ENCODE measurements at places on chromosomes 4 and X.

GRCh38 chr4:8192748-8193738, 6.0 kb upstream of the SH3TC1 start:
- H3K27ac ChIP-seq, result no peak overlapping the region
- H3K27me3 ChIP-seq, result no peaks in the 10 kb centered on the region
- H3K4me3 ChIP-seq, result no peak overlapping the region

- no peaks in the 10 kb centered on the region for H3K27me3 ChIP-seq
- H3K4me1 ChIP-seq, result peaks cover 12% of the 10 kb centered on the region
Observed at GRCh38 chr4:1251773-1252066, 2.8 kb upstream of the CTBP1 start.

DNA sequence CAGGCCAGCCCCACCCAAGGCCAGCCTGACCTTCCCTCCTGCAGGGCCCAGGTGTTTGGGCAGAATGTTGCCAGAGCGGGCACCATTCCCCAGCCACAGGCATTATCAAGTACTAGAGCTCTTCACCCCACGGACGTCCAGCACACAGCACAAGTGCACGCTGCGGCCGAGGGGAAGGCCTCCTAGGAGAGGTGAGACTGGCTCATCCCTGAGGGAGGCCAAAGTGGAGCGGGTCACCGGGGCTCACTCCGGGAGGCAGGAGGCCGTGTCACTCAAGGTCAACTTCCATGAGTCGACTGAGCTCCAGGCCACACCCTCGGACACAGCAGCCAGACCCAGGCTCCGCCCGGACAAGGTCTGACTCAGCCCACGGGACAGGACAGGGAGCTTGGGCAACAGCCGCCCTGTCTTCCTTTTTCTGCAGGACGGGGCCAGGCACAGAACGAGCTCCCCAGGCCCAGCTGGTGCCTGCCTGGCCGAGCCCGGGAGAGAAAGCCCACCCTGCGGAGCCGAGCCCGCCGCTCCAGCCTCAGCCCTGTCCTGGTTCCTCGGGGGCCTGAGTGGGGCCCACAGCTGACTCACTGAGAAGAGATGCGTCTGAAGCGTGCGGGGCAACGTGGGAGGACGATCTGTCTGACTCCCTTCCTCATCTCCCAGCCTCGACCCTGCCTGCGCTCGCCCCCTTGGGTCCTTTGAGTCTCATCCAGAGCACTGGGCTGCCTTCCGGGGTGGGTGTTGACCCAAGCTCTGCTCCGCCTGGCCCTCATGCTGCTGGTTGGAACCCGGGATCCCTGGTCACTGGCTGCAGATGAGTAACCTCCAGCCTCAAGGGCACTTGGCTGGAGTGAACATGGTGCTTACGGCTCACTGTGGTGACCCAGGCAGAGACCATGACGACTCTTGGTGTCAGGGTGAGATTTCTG, 1.6 kb downstream of the SLC49A3 start:
- no peak for DNase-seq
- no peak overlapping the region for H3K4me3 ChIP-seq
- H3K36me3 ChIP-seq, result no peaks in the 10 kb centered on the region
- peaks cover 12% of the 10 kb centered on the region for H3K4me1 ChIP-seq
- no peaks in the 10 kb centered on the region for H3K27me3 ChIP-seq
- no peak overlapping the region for H3K27ac ChIP-seq

GRCh38 chrX:830532-830931, 199.9 kb downstream of the SHOX start:
- no peaks in the 10 kb centered on the region for H3K27me3 ChIP-seq
- no peak overlapping the region for H3K27ac ChIP-seq
- H3K4me1 ChIP-seq, result no peaks in the 10 kb centered on the region
- DNase-seq, result no peak
- no peaks in the 10 kb centered on the region for H3K36me3 ChIP-seq

- H3K36me3 ChIP-seq, result no peaks in the 10 kb centered on the region
- no peaks in the 10 kb centered on the region for H3K4me1 ChIP-seq
Observed at GRCh38 chrX:94830717-94831116, 1156.7 kb downstream of the FAM133A start.

DNA sequence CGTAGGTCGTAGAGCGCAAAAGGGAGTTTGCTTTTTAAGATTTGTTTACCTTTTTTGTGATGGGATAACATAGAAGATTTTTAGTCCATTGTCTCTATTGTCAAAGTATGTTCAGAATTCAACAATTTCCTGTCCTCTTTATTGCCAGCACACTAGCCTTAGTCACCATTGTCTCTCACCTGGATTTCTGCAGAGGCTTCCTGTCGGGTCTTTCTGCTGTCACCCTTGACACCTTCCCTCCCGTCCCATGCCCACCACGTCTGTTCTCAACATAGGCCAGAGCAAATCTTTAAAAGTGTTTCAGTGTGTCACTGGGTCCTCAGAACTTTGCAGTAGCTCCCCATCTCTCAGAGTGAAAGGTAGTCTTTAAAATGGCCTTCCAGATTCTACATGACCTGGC, 323.9 kb downstream of the TENM3 start:
- no peak overlapping the region for H3K27ac ChIP-seq
- H3K4me1 ChIP-seq, result no peaks in the 10 kb centered on the region
- H3K36me3 ChIP-seq, result no peaks in the 10 kb centered on the region
- no peaks in the 10 kb centered on the region for H3K27me3 ChIP-seq
- no peak overlapping the region for H3K4me3 ChIP-seq
- no peak for DNase-seq

GRCh38 chr4:151035911-151036310, 20.8 kb upstream of the LRBA start:
- DNase-seq, result no peak
- H3K36me3 ChIP-seq, result no peaks in the 10 kb centered on the region
- no peak overlapping the region for H3K27ac ChIP-seq
- peaks cover 12% of the 10 kb centered on the region for H3K4me1 ChIP-seq

DNA sequence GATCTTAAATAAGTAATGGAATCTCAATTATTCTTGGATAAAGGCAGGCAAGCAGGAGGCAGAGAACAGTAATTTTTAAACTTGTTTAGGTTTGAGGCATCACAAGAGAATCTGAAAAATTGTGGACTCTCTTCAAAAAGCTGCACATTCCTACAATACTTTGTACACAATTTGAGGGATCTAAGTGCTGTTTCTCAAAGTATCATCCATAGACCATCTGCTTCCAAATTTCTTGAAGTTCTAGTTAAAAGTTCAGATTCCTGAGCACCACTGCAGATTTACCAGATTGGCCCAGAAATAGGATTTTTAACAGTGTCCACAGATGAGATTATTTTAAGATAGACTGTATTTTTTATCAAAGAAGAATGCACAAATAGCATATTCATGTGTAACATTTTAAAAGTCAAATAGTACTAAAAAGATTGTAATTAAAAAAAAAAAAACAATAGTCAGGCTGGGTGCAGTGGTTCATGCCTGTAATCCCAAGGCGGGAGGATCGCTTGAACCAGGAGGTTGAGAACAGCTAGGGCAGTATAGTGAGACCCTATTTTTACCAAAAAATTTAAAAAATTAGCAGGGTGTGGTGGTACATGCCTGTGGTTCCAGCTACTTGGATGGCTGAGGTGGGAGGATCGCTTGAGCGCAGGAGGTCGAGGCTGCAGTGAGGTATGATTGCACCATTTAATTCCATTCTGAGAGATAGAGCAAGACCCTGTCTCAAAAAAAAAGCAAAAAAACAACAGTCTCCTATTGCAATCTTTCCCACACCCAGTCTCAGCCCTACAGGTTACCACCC, 14.2 kb upstream of the FNIP2 start:
- no peak overlapping the region for H3K4me3 ChIP-seq
- no peak for DNase-seq
- no peaks in the 10 kb centered on the region for H3K4me1 ChIP-seq
- H3K36me3 ChIP-seq, result no peaks in the 10 kb centered on the region
- no peaks in the 10 kb centered on the region for H3K27me3 ChIP-seq
- H3K27ac ChIP-seq, result no peak overlapping the region

- no peaks in the 10 kb centered on the region for H3K27me3 ChIP-seq
- no peak overlapping the region for H3K4me3 ChIP-seq
- no peaks in the 10 kb centered on the region for H3K4me1 ChIP-seq
- H3K27ac ChIP-seq, result no peak overlapping the region
Observed at GRCh38 chr4:139711461-139711860, 45.8 kb downstream of the MGST2 start.

DNA sequence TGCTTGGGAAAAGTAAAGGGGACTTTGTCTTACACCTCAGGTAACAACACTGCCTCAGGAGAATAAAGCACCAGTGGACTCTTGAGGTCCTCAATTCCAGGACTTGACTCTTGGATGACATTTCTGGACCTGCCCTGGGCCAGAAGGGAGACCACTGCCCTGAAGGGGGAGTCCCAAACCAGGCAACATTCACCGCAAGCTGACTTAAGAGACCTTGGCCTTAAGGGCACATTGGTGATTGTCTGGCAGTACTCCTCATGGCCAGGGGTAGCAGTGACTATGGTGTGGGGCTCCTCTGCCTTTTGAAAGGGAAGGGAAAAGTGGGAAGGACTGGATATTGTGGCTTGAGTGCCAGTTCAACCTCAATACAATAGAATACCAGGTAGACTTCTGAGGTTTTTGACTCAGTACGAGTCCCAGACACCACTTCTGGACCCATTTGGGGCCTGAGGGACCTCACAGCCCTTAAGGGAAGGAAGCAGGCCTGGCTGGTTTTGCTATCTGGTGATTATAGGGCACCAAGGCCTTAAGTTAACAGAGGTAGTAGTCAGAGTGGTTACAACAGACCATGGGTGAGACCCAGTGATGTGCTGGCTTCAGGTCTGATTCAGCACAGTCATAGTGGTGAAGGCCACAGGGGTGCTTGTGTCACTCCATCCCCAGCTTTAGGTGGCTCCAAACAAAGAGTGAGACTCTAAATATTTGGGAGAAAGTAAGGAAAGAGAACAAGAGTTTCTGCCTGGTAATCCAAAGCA, 121.2 kb upstream of the TET2 start:
- H3K27me3 ChIP-seq, result no peaks in the 10 kb centered on the region
- no peak for DNase-seq
- H3K27ac ChIP-seq, result no peak overlapping the region
- no peaks in the 10 kb centered on the region for H3K4me1 ChIP-seq
- H3K4me3 ChIP-seq, result no peak overlapping the region

DNA sequence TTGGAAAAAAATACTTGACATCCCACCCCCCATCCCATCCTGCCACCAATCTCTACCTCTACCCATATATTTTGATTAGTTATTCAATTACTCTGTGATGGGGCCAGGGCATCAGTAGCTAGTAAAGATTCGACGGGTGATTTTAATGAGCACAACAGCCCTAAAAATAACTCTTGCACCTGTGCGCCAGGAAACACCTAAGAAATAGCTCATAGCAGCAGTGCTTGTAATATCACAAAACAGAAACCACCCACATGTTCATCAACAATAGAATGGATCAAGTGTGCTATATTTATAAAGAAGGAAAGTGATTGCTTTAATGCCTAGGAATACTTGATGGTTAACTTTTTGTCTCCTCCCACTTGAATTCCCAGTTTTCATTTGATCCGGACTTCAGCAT, 225.6 kb upstream of the LCORL start:
- H3K4me1 ChIP-seq, result no peaks in the 10 kb centered on the region
- no peak for DNase-seq
- H3K27ac ChIP-seq, result no peak overlapping the region
- H3K27me3 ChIP-seq, result no peaks in the 10 kb centered on the region
- no peaks in the 10 kb centered on the region for H3K36me3 ChIP-seq

DNA sequence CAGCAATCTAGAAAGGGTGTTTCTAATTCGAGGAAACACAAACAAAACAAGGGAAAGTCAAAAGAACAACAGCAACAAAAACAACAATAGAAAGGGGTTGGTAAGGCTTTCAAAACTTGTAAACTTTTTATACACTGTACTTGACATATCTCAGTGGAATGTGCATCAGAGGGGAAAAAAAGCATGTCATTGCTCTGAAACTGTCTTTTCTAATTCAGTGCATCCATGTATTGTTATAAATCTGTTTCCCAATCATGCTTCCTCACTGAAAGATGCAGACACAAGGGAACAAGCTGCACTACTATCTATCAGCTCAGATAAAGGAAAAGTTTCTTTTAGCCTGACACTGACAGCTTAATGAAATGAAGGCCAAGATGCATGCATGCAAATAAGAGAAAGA, 44.2 kb upstream of the PCDH18 start:
- no peak for DNase-seq
- H3K27me3 ChIP-seq, result no peaks in the 10 kb centered on the region
- H3K36me3 ChIP-seq, result no peaks in the 10 kb centered on the region
- no peaks in the 10 kb centered on the region for H3K4me1 ChIP-seq

GRCh38 chrX:129618997-129619396, 35.8 kb downstream of the APLN start:
- no peak for DNase-seq
- H3K27me3 ChIP-seq, result no peaks in the 10 kb centered on the region
- no peak overlapping the region for H3K27ac ChIP-seq
- no peaks in the 10 kb centered on the region for H3K4me1 ChIP-seq
- H3K4me3 ChIP-seq, result no peak overlapping the region
- H3K36me3 ChIP-seq, result no peaks in the 10 kb centered on the region

- H3K27me3 ChIP-seq, result no peaks in the 10 kb centered on the region
- no peak overlapping the region for H3K27ac ChIP-seq
- DNase-seq, result no peak
- no peaks in the 10 kb centered on the region for H3K36me3 ChIP-seq
- no peaks in the 10 kb centered on the region for H3K4me1 ChIP-seq
- H3K4me3 ChIP-seq, result no peak overlapping the region
Observed at GRCh38 chrX:114615765-114616164, 31.9 kb downstream of the HTR2C start.

- no peaks in the 10 kb centered on the region for H3K27me3 ChIP-seq
- no peak overlapping the region for H3K4me3 ChIP-seq
- no peak overlapping the region for H3K27ac ChIP-seq
- H3K36me3 ChIP-seq, result no peaks in the 10 kb centered on the region
- H3K4me1 ChIP-seq, result no peaks in the 10 kb centered on the region
Observed at GRCh38 chr4:10164877-10165283, 48.3 kb upstream of the WDR1 start.

GRCh38 chr4:14667624-14668151, 334.6 kb upstream of the CPEB2 start:
- H3K27ac ChIP-seq, result no peak overlapping the region
- DNase-seq, result no peak
- H3K27me3 ChIP-seq, result no peaks in the 10 kb centered on the region
- H3K36me3 ChIP-seq, result no peaks in the 10 kb centered on the region

DNA sequence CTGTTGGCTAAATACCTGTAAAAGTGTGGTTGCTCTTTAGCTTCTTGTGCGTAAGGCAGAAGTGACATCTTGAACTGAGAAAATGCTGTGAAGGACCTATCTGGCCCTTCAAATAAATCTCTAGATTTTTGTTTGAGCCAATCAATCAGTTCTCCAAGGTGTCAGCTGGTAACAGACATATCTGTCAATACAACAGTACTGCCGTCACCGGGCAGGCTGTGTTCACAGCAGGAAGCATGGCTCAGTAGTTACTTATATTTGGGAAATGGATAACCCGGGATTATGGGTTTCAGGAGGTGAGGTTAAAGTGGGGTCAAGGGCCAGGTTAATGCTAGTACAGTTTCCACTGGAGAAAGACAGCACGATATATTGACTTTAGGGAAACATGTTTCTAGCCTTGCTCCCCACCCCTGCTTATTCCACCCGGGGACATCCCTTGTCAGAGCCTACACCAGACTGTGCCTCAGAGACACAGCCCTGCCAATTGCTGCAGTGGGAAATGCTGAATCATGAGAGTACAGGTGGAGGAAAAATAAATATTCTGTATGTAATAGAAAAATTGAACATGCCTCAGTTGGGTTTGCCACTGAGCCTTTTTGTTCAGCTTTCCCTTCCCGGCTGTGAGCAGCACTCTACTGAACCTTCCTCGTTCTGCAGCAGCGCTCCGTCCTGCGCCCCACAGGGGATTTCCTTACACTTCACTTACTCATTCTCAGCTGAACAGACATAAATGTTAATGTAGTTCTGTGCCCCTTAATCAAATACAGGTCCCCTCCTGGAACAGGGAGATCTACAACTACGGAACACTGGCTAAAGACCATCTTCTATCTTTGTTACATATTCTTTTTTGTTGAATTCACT, 121.1 kb downstream of the MGST2 start:
- H3K36me3 ChIP-seq, result no peaks in the 10 kb centered on the region
- DNase-seq, result no peak
- H3K4me1 ChIP-seq, result no peaks in the 10 kb centered on the region
- no peak overlapping the region for H3K27ac ChIP-seq
- H3K27me3 ChIP-seq, result peaks cover 2% of the 10 kb centered on the region

Measured in GM12878 (cell line).